ENCODE measurements at places on chromosomes 1 and 21.

- DNase-seq: no peak
Observed at GRCh38 chr1:55204997-55205396, 10.2 kb downstream of the USP24 start.

DNA sequence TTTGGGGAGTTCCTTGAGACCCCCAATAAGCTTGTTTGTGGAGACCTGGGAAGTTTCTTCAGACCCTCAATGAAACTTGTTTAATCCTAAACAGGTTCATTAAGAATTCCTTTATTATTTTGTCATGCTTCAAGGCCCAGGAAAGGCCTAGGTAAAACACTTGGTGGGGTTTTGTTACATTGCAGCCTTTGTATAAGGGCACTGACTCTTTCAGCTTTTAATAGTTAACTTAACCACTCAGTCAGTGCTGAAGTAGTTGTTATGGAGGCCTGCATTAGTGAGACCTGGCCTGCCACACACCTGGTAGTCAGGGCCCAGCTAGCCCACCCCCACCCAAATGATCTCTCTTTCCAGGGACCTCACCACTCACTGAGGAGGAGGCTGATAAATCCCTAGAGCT is 103.7 kb downstream of the FCRL5 start:
- DNase-seq: no peak

- no peak for DNase-seq
Observed at GRCh38 chr1:204249736-204250427, 36.1 kb upstream of the GOLT1A start.

DNA sequence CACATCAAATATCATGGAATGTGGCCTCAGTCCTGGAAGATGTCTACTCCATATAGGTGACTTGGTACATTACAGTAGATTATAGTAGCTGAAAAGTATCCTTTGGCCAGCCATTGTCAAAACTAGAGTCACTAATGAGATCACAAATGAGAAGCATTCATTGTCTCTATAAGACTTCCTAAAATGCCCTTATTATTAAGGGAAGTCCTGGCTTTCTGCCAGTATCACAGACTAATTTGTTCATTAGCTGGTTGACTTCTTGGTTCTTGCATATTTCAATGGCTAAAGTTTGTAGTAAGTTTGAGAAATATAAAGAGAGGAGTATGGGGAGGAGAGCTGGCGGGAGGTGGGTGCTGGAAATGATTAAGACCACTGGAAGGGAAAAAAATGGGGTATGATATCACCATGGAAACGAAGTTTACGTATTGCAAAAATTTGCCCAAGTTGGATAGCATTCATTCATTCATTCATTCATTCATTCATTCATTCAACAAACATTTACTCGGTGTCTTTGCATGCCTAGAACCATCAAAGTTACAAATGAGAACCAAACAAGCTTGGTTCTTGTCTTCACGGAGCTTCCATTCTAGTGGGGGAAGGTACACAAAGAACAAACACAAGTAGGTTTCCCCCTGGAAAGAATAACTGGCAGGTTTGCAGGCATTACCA is 11.7 kb upstream of the B3GALNT2 start:
- no peak for DNase-seq

GRCh38 chr1:206766251-206766856 is 4.2 kb upstream of the IL19 start:
- DNase-seq: no peak

DNA sequence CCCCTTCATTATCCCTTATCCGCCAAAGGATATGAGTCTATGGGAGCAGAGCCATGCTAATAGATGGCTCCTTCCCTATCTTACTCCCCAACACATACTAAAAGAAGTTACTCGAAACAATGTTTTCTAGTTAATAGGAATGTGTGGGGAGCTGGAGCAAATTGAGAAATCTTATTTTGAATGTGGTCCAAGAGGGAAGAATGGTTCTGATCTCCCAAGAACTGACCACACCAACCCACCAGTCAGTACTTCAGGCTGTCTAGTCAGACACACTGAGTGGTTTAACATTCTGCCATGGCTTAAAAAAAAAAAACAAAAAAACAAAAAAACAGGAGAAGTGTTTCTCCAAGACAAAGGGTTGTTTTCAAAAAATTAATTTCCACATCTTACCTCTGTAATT is 31.5 kb upstream of the DNASE2B start:
- no peak for DNase-seq

DNA sequence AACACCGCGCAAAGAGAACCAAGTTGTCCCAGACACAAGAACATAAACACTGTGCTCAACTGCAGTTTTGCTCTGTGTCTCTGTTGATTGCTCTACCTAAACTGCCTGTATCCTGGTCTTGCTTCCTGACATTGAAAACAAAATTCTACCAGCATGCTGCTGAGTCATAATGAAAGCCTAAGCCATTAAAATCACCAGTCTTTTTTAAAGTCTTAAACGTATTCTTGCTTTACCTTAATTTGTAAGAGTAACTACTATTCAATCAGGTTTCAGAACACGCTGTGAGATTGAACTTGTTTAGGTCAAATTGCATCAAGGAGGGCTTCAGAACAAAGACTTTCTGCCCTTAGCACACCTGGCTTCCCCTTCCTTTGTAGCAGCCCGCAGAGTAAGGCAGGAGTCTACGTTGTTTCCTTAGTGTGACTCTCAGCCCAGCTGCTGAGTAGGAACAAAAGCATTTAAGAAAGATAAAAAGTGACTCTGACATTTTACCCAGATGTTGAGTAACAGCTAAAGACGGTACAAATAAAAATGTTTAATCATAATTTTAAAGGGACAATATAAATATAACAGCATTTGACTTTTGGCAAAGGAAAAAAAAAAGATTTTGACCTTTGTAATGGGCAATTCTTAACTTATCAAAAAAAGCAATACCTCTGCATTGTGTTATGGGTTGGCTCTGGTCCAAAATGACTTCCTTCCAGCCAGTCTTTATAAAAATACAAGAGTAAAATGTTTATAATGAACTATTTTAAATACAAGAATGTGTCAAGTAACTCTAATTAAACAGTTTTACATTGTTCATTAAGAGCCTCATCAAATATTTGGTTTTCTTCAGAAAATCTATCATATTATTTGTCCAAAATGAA is 186.9 kb upstream of the ADGRL4 start:
- peak; percentile 2 for DNase-seq

DNA sequence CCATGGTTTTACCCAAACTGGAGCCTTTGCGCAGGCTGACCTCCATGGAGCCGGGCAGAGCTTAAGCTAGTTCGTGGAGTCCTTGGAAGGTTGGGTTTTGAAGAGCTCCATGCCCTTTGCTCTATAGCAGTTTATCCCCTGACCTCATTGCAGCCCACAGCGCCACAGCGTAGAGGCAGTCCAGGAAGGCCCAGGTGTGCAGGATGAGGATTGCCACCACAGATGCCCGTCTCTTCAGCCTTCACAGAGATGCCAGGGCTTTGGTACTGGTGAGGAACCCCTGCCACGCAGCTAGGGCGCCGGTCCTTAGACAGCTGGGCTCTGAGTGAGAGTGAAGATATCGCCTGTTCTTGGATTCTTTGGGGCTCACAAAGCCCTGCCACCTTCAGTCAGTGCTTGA is 138.6 kb downstream of the PEX14 start:
- DNase-seq: no peak

DNA sequence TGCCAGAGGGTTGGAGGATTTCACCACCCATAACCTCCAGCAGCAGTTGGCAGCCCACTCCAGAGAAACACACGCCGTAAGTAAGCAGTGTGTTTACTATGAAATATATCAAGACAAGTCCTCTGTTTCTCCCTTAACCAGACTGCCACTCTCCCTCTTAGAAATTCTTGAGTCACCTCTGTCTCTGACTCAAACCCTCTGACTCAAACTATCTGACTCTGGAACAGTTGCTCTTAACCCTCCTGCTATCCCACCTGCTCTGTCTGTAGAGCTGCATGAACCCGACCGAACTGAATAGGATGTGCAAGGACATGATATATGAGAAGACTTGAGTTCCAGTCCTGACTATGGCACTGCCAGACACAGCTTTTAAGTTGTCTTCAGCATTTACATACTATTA is 14.1 kb downstream of the INPP5B start:
- DNase-seq: no peak

DNA sequence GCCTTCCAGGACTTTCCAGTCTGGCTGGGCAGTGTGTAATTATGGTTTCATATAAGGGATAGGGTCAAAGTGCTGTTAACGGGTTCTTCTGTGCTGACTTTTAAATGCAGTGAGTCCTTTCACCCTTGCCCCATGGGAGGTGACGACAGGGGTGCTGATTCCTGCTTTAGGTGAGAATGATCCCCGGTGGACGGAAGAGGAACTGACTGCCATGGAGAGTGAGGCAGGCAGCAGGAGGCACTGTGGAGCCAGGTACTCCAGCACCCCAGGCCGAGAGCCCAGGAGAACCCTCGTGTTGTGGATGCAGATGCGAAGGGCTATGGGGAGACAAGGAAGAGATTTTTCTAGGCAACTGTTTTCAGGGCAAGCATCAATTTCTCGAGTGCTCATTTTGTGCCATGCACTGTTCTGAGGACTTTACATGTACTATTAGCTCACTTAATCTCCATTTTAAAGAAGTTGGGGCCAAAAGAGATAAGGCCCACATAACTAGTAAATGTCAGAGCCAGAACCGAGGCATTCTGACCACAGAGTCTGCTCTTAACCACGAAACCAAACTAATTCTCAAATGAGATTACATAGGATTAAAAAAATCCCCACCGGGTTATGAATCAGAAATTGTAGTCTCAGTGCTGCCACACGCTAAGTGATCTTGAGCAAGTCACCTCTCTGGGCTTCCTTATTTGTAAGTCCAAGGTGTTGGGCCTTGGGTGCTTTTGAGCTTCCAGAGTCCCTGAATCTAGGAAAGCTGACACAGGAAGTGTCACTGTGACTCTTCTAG is 28.2 kb downstream of the STPG1 start:
- no peak for DNase-seq

- DNase-seq: peak; percentile 89
Observed at GRCh38 chr1:16167331-16168143, 11.7 kb upstream of the EPHA2 start.

DNA sequence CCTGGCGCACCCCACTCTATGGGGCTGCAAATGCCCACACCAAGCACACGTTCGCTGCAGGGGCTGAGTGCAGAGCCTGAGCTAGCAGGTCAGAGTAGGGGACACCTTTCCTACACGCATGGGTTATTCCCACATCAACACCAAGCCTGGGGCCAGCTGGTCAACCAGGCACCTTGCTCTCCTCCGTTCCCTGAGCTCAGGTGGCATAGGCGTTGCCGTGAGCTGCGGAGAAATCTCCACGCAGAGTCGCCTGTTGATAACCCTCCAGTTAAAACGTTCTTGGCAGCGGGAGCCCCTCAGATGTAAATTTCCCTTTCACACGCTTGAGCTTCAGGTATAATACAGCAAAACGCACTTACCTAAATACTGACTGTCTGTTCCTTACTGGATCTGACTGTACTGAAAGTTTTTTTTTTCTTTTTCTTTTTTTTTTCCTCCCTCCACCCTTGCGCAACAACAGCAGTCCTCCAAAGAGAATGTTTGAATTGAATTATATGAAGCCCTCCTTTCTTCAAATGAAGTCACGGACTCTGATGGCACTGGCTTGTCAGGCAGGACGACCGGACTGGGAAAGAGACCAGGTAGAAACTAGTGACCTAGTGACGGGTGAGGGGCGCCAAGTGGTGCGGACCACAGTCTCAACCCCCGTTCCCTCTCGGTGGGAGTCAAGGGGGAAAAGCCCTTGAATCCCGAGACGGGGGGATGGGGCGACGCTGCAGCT is 2.1 kb downstream of the BRINP3 start:
- DNase-seq: peak; percentile 56

GRCh38 chr21:41491412-41491811 is 16.5 kb downstream of the TMPRSS2 start:
- no peak for DNase-seq

GRCh38 chr1:218494449-218494852 is 149.3 kb downstream of the TGFB2 start:
- no peak for DNase-seq

DNA sequence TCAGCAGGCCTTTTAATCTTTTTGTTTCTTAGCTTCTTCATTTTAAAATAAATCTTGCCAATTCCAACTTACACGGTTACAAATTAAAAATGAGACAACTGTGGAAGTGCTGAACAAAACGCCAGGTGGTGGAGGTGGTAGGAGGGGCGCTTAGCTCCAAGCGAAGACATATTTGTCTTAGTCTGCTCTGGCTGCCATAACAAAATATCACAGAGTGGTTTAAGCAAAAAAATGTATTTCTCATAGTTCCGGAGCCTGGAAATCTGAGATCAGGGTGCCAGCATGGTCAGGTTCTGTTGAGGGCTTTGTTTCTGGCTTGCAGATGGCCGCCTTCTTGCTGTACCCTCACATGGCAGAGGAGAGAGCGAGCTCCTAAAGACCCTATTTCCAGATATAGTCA is 14.9 kb downstream of the IER5 start:
- DNase-seq: no peak

GRCh38 chr1:156467385-156467784 is 33.2 kb downstream of the MEF2D start:
- no peak for DNase-seq

GRCh38 chr1:70807088-70807664 is 240.4 kb downstream of the PTGER3 start:
- no peak for DNase-seq

- no peak for DNase-seq
Observed at GRCh38 chr1:14866911-14867612, 268.6 kb downstream of the KAZN start.

GRCh38 chr1:95197616-95198252 is 36.3 kb upstream of the RWDD3 start:
- peak; percentile 13 for DNase-seq

Data from eye (tissue), 1 donor.